ENCODE measurements at places on chromosomes 4 and X. TPM values are rescaled to one million over a fixed set of nuclear protein-coding genes. Genes with fewer than 3 reads are reported as not detected.

The SPCS3 gene
- 203 TPM for total RNA-seq

The SRP72 gene
- total RNA-seq: 199 TPM

DNA sequence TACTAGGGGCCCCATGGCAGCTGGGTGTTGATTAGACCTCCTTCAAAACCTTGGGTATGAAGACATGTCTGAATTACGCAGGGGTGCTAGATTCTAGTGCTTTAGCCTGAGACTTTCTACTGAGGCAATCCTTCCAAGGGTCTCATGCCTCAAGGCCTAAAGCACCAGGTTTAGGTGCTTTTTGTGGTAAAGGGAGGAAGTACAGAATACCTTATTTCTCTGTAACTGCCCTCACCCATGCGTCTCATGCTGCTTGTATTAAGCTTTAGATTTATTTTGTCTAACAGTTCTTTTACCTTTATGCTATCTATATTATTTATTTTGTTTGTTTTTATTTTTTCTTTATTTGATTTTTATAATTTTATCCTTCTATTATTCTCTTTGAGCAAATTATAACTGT lies 190.2 kb upstream of the GK2 start:
- DNase-seq: no peak
- H3K27me3 ChIP-seq: no peaks in the 10 kb centered on the region
- H3K4me1 ChIP-seq: peaks cover under 1% of the 10 kb centered on the region
- no peaks in the 10 kb centered on the region for H3K36me3 ChIP-seq

The SLITRK4 gene
- not detected for total RNA-seq

GRCh38 chr4:47209833-47210232 lies 178.5 kb downstream of the GABRB1 start:
- H3K4me1 ChIP-seq: no peaks in the 10 kb centered on the region
- H3K27ac ChIP-seq: no peak overlapping the region
- H3K27me3 ChIP-seq: no peaks in the 10 kb centered on the region
- H3K36me3 ChIP-seq: no peaks in the 10 kb centered on the region
- H3K4me3 ChIP-seq: no peak overlapping the region

DNA sequence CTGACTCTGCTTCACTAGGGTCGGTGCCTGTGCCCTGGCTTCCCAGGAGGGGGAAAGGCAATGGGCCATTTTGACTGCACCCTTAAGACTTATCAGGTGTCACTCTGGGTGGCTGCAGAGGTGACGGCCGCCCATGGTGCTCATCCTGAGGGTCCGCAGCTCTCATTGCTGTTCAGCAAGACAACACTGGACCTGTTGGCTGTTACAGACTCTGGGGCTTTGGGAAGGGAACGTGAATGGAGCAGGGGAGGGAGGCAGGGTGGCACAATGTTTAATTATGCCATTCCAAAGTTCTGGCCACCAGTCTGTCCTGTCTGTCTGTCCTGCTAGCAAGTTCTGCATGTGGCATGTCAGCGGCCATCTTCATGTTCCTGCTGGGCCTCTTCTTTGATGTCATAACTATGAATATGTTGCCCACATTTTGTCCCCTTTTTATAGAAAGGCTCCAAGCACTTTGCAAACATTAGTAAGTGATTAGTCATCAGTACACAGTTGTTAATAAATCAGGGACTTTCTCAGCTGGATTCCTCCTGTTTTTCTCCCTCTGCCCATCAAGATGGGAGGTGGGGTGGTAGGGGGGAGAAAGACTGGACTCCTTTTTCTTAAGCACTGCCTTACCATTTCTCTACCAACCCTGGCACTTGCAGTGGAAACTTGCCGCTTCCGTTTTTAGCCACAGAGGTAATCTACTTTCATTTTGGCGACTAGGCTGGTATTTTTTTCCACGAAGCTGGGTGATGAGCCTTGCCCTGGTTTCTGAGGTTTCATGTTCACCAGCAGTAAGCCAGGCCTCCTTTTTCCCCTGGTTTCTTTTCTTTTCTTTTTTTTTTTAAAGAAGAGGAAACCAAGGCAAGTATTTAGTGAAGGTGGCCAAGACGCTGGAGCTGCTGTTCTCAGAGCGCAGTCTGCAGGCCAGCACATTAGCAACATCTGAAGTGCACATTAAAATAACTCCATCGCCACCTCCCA lies 88.6 kb upstream of the TRIM2 start:
- H3K27me3 ChIP-seq: peaks cover 6% of the 10 kb centered on the region
- H3K4me1 ChIP-seq: no peaks in the 10 kb centered on the region
- H3K4me3 ChIP-seq: peak overlapping the region; percentile 56
- no peaks in the 10 kb centered on the region for H3K36me3 ChIP-seq
- DNase-seq: peak; percentile 69

DNA sequence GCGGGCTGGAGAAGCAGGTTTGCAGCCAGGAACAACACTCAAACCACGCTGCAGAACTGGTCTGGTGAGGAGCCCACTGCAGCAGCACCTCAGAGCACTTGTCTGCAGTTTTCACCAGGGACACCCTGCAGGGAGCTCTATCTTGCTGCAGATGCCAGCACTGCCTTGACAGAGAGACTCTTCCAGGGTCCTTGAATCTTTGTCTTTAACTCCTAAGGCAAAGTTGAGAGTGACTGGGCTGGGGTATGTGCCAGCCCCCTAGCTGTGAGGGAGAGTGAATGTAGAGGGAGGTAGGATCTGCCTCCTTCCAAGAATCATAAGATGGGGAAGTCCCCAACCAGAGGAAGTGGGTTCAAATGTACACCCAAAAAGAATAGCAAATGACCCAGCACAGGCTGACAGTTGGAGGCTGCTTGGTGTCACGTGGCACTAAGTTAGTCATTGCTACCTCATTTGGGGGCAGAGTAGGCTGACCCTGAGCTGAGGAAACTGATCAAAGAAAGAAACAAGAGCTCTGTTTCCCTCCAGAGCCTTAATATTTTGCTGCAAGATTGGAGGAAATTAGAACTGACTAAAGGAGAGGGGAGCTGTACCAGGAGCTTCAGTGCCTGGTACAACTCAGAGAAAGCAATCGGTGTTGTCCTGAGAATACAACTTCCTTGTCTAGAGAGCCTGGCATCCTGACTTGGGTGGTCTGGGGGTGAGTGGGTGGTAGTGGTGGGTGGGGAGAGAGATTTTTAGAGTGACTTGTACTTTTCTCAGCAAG lies 28.2 kb upstream of the HUWE1 start:
- peak; percentile 70 for DNase-seq
- peaks cover 14% of the 10 kb centered on the region for H3K36me3 ChIP-seq
- H3K27me3 ChIP-seq: no peaks in the 10 kb centered on the region
- peaks cover 52% of the 10 kb centered on the region for H3K4me1 ChIP-seq
- peak overlapping the region; percentile 88 for H3K4me3 ChIP-seq

DNA sequence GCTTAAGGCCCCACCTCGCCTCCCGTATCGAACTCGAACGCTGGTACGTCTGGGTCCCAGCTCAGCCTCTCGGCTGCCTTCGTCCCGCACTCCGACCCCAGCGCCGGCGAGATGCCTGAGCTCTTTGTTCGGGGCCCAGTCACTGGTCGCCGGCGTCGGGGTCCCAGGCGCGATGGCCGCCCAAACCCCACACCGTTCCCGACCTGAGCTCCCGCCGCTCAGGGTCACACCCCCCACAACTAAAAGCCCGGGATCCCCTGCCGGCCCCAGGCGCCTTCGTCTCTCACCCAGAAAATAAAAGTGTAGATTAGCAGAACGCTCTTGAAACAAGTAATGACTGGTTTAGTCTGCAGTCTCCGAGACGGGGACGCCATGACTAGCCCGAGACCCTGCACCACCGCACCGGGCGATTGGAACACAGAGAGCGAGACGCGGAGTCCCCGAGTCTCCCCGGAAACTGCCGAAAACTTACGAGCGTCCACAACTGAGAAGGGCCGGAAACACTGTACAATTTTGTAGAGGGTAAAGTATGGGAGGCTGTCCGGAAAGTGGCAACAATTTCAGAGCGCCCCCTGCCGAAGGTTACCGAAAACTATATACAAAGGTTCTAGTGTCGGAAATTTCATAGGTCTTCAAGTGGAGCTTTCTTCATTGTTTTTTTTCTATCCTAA lies at the start of gene TSPAN6:
TSS of gene TSPAN6 (minus strand) at position 486 of the 671 bp plus-strand sequence. CDS start at position 374, 112 bp downstream.
- peaks cover 9% of the 10 kb centered on the region for H3K4me1 ChIP-seq
- H3K27me3 ChIP-seq: peaks cover 13% of the 10 kb centered on the region
- H3K27ac ChIP-seq: no peak within 1 kb of the TSS
- H3K4me3 ChIP-seq: peak within 1 kb of the TSS; percentile 90
- DNase-seq: peak; percentile 45

DNA sequence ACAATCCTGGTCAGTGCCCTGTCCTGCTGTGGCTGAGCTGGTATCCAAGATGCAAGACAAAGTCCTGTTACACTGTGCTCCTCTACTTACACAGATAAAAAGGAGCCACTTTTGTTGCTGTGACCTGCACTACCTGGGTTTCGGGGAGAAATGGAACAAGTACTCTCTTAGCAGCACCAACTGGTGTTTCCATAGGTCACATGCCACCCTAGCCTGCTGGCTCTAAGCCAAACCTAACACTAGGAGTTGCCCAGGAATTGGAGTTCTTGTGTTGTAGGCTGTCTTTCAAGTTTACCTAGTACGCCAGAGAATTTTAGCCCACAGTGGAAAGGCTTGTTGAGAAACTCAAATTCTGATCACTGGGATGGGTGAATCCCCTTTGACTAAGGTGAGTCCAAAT lies 727.4 kb downstream of the FAM133A start:
- no peak overlapping the region for H3K27ac ChIP-seq
- no peak overlapping the region for H3K4me3 ChIP-seq
- no peak for DNase-seq
- no peaks in the 10 kb centered on the region for H3K27me3 ChIP-seq
- H3K36me3 ChIP-seq: no peaks in the 10 kb centered on the region
- no peaks in the 10 kb centered on the region for H3K4me1 ChIP-seq

- H3K27me3 ChIP-seq: peaks cover 16% of the 10 kb centered on the region
- H3K4me3 ChIP-seq: no peak overlapping the region
- no peaks in the 10 kb centered on the region for H3K4me1 ChIP-seq
- H3K36me3 ChIP-seq: no peaks in the 10 kb centered on the region
Observed at GRCh38 chrX:104098151-104098808, 14.0 kb upstream of the ZCCHC18 start.

GRCh38 chr4:14667624-14668151 lies 334.6 kb upstream of the CPEB2 start:
- H3K27me3 ChIP-seq: no peaks in the 10 kb centered on the region
- no peaks in the 10 kb centered on the region for H3K36me3 ChIP-seq
- DNase-seq: no peak
- H3K4me3 ChIP-seq: no peak overlapping the region
- no peak overlapping the region for H3K27ac ChIP-seq
- no peaks in the 10 kb centered on the region for H3K4me1 ChIP-seq
